ENCODE measurements at places on chromosomes 5 and 9.

DNA sequence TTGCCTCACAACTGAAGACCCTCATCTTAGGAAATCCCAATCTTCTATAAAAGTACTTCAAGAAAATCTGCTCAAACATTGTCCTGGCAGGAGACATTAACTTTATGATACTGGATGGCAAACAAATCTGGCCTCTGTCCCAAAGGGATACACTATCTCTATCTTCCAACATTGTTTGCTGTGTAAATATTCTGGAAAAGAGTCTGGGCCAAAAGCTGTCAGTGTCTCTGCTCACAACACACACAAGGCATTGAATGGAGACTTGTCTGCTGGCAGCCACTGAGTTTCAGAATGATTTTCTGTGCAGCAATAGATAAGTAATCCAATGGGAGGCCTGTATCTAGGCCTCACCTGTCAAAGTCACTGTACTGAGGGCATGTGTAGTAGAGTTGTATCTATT lies 471.1 kb downstream of the DMAC1 start:
- no peak for DNase-seq

DNA sequence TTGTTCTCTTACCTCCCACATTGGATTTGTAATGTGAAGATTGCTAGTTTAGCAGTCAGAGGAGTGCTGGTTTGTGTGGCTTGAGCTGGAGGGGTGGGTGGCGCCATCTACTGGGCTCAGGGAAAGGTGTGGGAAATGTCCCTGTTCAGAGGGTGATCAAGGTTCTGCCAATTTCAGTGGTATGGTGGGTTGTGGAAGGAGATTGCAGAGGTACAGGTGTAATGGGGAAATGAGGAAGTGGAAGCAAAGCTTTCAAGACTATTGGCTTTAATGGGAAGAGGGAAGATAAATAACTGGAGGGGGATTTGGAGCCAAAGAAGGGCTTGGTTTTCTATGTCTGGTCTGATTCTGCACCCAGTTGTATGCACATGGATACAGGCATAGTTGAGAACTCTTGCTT lies 76.4 kb downstream of the OSMR start:
- DNase-seq: peak; percentile 9

GRCh38 chr9:75051285-75051684 lies 23.2 kb upstream of the CARNMT1 start:
- no peak for DNase-seq

- no peak for DNase-seq
These were observed 447.7 kb downstream of the KIF4B start for GRCh38 chr5:155461304-155461703.

DNA sequence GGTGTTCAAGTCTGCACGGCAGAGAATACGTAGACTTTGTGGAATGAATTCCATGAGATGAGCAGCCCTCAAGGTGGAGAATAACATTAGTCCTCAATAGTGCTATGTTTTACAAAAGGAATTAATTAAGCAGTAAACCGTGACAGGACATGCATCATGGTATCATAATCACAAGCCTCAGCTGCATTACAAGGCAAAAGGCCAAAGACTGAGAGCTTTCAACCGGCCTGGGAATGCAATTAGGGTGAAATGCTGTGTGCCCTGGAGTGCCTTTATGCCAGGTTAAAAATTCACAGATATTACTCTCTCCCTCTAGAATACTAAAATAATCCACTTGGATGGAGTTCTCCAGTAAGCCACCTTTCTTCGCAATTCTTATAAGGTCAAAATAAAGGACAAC lies 270.6 kb downstream of the MLLT3 start:
- DNase-seq: no peak

GRCh38 chr5:40676613-40677343 lies 2.9 kb upstream of the PTGER4 start:
- DNase-seq: no peak

GRCh38 chr9:130364619-130365322 lies 80.0 kb upstream of the ASS1 start:
- no peak for DNase-seq

- DNase-seq: no peak
These were observed 296.6 kb upstream of the RASA1 start for GRCh38 chr5:86971034-86971571.

All from stimulated activated CD4-positive, alpha-beta T cell treated with anti-CD3 and anti-CD28 coated beads, TNF-alpha, amount 100 ng/mL, for 4 hours (primary cell).